NCI-H510A (cell line): ENCODE measurements at places on chromosomes 1 and 21.

- DNase-seq, result no peak
These were observed 102.3 kb downstream of the OMA1 start for GRCh38 chr1:58443986-58444868.

- no peak for DNase-seq
These were observed 336.0 kb upstream of the NFIA start for GRCh38 chr1:60746278-60746791.

- no peak for DNase-seq
These were observed 2.2 kb upstream of the HAO2 start for GRCh38 chr1:119366424-119366823.

- DNase-seq, result peak; percentile 12
These were observed 838 bp downstream of the CCDC28B start for GRCh38 chr1:32201011-32201855.

- DNase-seq, result no peak
These were observed 330.9 kb downstream of the S1PR1 start for GRCh38 chr1:101567582-101568189.

DNA sequence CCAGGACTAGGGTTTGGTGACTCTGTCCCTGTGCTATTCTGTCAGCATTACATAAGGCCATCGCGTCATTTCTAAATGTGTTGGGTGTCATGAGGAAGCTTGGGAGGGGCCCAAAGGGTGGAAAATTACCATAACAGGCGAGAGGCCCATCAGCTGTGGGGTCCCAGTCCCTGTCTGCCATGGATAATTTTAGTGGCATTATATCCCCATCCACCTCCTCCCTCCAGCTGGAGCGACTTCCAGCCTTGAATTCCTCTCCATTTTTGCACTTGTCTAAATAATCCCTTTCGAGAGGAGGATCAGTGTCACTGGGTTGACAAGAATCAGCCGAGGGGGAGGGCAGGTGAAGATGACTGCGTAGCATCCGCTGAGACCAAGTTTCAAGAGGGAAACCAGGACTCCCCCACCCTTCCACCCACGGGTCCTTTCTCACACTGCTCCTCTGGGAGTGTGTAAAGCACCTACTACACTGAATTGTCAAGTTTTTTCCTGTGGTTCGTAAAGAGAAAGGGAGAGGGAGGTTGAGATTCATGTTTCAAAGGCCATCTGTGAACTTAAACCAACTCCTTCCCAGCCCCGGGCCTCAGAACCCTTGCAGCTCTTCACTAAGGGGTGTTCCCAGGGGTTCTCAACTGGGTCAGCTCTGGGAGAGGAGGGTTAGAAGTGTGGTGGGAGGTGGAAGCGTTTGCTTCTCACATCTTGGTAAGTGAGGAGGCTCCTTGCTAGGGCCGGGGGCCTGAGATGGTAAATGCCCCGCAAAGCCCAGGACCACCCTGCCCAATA lies 29.2 kb downstream of the VASH2 start:
- DNase-seq, result no peak

GRCh38 chr1:26784023-26784871 lies 3.5 kb upstream of the PIGV start:
- peak; percentile 64 for DNase-seq

- DNase-seq, result no peak
These were observed 154.4 kb downstream of the ZSCAN20 start for GRCh38 chr1:33626801-33627200.

DNA sequence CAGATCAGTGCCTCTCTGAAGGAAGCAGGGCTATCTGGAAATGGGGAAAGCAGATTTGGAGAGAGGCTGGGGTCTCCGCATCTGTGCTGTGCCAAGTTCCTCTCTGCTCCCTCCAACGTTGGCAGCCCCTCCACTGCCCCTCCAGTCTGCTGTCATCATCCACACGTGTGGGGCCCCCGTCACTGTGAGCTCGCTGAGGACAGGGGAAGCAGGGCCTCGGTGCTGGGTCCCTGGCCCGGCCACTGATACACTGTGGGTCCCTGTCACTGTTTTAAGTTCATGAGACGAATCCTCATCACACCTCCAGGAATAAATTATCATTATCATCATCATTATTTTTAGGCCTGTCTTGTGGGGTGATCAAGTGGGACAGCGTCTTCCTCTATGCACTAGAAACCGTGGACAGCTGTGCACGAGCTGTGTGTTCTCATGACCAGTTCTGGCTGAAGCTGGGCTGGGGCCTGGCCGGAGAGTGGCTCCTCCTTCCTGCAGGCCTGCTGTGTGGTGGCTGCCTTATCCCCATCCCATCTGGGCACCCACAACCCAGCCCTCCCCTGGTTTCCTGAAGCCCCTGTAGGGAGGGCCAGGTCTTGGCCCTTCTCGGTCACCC lies 52.2 kb downstream of the DMRTB1 start:
- DNase-seq, result no peak

- DNase-seq, result no peak
These were observed 338.7 kb downstream of the SIPA1L2 start for GRCh38 chr1:232291261-232291660.

- DNase-seq, result no peak
These were observed 59.8 kb upstream of the CSF1 start for GRCh38 chr1:109850827-109851226.

GRCh38 chr1:47577303-47578025 lies 139.6 kb downstream of the FOXD2 start:
- no peak for DNase-seq

DNA sequence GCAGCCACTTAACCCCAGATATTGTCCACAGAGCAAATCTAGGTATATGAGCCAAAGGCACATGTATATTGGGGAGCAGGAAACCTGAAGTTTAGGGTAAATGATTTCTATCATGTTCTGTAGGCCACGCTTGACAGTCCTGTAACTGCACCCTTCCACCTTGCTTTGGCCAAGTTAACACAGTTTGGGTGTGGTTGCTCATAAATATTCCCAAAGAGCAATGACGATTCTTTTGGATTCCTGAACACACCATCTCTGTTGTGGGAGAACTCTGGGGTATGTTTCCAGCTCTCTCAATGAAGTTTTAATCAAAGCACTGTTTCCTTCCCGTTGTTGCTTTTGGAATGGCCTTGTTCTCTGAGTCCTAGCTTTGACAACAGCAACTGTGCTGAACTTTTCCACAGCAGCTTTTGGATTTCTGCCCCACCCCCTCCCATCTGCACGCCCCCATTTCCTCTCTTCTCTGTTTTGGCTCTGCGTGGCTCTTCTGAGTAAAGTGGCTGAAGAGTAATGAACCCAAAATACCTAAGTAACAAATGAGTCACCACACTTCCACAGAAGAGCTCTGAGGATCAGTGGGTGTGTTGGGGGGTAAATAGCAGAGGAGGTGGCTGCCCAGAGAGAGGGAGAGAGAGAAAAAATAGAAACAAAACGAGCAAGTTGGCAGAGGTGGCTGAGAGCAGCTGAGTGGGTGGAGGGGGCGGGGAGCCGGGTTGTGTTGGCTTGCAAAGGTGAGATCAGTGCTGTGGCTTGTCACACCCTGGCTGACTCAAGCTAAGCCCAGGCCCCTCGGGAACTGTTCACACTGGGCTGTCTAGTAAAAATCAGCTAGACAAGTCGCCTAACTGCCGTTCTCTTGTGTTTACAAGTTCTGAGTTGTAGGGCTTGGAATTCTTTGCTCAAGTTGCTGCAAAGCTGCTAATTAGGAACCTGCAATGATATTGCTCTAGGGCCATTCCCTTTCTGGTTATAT lies 26.9 kb upstream of the RAP1A start:
- DNase-seq, result no peak

DNA sequence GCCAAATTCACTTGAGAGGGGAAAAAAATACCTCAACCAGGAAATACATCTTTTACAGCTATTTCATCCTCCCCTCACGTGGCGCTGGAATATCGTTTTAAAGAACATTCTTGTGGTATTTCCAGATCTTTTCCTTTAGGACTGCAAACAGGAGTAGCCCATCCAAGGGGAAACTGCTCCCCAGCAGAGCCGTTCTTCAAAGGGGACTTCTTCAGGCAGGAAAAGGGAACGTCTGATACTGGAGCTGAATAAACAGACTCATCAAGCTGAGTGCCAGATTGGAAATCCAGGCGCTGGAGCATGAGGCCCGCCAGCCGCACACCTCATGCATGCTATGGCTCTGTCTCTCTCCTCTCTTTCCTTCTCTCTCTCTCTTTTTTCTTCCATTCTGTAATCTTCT lies 34.0 kb upstream of the PROX1 start:
- DNase-seq, result peak; percentile 17

DNA sequence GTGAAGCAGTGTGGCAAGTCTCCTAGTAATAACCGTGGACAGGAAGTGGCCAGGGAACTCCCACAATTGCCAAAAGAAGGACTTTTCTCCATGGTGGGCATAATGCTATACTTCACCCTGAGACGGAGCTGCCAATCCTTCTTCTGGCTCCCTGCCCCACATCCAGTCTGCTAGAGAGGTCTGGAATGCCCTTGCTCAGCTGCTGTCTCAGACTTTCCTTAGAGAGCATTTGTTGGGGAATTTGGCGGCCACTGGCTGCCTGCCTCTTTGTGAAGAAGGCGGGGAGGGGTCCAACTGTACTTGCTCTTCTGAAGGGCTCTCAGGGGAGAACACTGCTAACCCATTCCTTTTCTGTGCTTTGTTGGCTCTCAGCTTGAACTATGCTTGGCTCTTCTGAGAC lies 123.7 kb upstream of the EDN2 start:
- no peak for DNase-seq

GRCh38 chr1:3531928-3532327 lies 77.5 kb downstream of the ARHGEF16 start:
- DNase-seq, result no peak

- no peak for DNase-seq
These were observed 4.8 kb upstream of the GJC2 start for GRCh38 chr1:228144993-228145343.

- DNase-seq, result no peak
These were observed 77.1 kb upstream of the ACTL8 start for GRCh38 chr1:17678011-17678410.

DNA sequence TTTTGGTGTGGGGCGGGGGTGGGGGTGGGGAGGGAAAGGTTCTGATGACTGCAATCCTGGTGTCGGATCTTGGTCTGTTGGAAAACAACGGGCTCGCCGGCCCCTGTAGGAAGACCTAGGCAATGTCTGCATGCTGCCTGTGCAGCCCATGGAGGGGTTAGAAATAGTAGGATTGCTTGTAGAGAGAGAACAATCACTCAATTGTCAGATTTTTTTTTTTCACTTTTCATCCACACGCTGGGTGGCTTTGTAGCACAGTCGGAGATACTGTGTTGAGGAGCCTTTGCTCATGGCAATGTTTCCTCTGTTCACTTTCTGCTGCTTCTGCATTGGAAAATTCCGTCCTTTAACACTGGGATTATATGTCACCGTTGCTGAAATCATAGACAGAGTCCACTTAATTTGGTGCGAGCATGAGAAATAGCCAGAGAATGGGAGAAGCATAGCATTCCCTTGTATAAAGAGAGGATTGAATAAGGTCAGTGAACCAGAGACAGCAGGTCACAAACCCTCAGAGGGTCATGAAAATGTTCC lies 107.5 kb downstream of the MRPS6 start:
- no peak for DNase-seq

DNA sequence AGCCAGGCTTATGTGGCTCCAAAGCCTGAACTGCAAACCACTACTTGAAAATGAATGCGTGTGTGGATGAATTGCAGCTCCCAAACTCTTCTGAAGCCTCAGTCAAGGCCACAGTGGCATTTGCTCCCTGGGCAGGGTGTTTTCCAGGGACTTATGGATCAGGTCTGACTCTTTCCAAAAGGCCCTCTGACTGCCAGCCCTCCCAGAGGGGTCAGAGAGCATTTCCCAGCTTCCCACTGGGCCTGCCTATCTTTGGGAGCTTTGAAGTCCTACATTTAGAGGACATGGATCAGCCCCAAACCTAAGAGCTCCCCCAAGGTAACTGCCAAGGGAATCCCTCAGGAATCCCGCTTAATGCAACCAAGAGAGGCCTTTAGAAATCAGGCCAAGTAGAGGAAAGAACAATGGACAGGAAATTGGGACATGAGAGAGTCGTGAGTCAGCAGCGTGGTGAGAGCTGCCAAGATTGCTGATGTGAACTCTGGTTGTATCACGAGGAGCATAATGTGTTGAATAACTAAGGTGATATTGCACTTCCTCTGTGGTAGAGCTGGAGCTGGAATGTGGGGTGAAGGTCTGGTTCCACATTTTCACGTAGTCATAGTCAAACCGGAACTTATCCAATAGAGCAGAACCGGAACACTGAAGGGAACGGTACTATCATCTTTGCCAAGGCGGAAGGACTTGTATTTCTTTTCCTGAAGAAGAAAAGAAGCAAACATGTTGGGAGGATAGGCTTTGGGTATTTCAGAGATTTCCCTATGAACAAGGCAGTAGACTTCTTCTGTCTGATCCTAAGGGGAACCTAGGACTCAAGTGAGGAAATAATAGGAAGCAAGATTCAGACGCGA lies 99.4 kb upstream of the JUN start:
- no peak for DNase-seq

DNA sequence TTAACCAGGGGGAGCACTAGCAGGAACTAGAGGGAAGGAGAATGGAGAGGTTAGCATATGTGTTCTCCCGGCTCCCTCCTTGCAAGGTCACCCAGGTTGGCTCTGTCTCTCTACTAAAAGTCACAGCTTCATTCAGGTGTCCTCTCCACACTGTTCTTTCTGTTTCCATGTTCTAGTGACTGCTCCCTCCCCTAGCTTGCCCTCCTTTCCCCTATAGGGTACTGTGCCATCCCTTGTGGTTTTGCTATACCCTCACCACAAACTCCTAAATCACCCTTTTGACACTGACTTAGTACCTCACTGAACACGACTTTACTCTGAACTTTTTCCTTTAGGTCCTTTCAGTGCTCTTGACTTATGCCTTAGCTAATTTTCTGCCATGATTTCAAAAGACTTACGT lies 389.3 kb downstream of the ST6GALNAC3 start:
- DNase-seq, result no peak

DNA sequence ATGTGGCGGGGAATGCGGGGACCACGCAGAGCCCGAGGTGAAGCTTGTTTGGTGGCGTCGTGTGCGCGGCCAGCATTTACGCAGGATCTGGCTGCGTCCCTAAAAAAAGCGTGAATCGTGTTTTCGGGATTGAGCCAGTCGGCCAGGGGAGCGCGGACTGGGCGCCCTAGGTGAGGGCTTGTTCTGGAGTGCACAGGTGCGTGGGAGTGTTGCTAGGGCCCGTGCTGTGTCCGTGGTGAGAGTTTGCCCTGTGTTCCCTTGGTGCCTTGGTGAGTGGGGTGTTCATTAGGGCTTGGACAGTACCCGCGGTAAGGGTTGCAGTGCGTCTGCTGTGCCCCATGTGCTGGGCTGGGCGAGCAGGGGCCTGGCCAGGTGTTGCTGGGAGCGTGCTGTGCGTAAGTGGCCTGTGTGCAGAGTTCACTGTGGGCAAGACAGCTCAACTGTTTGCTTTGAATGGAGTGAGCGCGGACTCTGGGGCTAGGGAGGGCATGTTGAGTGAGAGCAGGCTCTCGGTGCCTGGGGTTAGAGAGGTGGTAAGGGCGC lies 673 bp downstream of the CD46 start:
- DNase-seq, result peak; percentile 17

- DNase-seq, result no peak
These were observed 41.5 kb downstream of the PTPRC start for GRCh38 chr1:198680174-198680875.
